ENCODE measurements at places on chromosomes 11 and 22.
A peak's percentile ranks its signal among the peaks of the same experiment; 100 is the strongest.

DNA sequence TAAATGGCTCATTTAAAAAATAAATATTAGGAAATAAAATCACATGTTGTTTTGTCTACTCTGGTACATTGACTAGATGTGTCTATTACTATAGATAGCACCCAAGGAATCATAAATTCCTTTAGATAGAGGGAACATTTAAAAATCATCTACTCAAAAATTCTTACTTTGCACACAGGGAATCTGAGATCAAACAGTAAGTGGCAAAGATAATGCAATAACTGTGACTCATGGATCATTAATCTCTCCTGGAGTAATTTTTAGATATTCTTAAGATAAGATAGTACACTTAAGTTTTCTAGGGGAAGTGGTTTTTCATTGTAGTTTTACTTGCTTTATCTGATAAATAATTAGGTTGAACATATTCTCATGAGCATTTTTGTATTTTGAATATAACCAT is 468.9 kb downstream of the LUZP2 start:
- no peak for DNase-seq

DNA sequence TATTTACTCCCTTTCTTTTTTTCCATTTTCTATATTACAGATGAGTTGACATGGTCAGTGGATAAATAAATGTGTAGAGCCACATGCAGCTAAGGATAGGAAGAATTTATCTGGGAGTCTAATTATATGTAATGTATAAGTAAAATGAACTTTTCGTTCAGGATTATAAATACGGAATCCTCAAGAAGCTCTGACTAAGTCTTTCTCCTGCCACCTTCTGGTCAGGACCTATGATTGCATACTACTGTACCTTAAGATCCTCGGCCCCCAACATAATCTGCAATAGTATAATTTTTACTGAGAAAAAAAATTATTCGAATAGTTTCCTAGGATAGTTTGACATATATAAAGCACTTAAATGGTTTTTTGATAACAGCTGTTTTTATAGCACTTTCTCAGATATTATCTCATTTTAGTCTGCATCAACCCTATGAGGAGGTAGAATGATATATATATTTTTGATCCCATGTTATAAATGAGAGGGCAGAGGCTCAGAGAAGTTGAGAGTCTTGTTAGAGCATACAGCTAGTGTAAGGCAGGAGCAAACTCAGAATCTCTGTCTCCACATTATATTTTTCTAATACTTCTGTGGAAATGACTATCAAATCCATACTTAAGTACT is 36.1 kb downstream of the CCDC90B start:
- no peak for DNase-seq

DNA sequence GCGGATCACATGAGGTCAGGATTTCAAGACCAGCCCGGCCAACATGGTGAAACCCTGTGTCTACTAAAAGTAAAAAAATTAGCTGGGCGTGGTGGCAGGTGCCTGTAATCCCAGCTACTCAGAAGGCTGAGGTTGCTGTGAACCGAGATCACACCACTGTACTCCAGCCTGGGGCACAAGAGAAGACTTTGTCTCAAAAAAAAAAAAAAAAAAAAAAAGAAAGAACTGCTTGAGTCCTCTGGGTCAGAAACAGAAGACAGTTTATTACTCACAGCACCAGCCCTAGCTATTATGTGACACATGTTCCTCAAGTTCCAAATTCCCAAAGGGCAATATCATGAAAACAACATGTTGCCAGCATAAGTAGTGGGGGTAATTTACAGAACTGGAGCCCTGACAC is 1014.1 kb upstream of the RAG2 start:
- no peak for DNase-seq

GRCh38 chr11:131063638-131064037 is 147.4 kb upstream of the SNX19 start:
- DNase-seq = no peak

GRCh38 chr11:45684440-45684839 is 19.0 kb upstream of the CHST1 start:
- DNase-seq = no peak

GRCh38 chr11:59076876-59077571 is 9.1 kb upstream of the GLYATL1B start:
- no peak for DNase-seq

DNA sequence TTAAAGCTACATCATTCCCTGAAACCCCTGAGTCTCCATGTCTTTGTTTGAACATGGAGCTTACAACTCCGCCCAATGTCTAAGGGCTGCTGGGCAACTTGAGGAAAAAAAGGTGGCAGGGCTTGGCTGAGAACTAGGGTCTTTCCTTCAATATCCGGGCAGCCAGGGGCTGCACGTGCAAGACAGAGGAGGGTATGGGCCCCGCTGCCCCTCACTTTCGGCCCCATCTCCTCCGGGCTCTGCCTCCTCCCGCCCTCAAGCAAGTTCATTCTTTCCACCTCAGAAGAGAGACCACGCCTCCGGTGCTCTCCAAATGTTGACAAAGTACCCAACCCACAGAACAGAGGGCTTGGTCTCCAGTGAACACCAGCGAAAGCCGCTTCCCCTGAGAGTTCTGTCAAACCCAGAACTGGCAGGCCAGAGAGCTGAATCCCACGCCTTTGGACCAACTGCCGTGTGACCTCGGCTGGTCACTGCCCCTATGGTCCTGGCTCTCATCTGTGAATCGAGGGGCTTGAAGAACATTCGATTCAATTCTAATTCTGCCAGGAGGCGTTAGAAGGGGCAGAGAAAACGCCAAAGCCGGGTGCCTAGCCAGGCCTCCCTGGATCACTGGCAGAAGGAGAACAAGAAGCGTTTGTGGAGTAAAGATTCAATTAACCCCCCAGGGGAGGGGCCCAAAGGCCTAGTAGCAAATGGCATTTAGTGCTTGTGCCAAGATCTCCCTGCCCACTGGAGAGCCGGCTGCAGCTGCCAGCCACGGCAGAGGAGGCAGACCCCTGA is 7.3 kb downstream of the PDGFB start:
- DNase-seq = peak; percentile 37

DNA sequence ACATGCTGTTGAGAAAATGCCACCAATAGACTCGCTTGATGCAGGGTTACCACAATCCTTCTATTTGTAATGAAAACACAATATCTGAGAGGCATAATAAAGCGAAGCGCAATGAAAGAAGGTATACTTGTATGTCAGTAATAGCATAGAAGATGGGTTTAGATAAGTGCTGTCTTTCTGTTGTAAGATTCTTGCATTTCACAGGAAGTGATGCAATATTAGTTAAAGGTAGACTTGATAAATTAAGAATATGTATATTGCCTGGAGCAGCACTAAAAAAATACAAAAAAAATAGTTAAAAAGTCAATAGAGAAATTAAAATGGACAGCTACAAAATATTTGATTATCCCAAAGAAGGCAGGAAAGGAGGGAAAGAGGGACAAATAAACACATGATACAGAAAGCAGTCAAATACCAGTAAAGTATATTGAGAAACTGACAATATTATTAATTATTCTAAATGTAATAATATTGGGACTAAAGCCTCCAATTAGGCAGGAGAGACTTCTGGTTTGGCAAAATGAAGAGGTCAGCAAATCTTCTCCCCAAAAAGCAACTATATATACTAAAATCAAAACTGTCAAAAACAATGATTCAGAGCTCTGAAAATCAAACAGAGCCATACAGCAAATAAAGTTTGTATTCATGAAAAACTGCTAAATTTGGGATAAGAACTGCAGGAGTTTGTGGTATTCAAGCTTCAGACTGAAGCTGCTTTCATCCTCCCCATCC is 46.6 kb upstream of the LRRC55 start:
- no peak for DNase-seq

GRCh38 chr11:12245091-12245490 is 132.3 kb upstream of the PARVA start:
- peak; percentile 65 for DNase-seq

GRCh38 chr22:43782448-43782847 is 29.7 kb downstream of the EFCAB6 start:
- DNase-seq = no peak

- DNase-seq = no peak
Measured at GRCh38 chr11:128572965-128573364, 14.4 kb downstream of the ETS1 start.

DNA sequence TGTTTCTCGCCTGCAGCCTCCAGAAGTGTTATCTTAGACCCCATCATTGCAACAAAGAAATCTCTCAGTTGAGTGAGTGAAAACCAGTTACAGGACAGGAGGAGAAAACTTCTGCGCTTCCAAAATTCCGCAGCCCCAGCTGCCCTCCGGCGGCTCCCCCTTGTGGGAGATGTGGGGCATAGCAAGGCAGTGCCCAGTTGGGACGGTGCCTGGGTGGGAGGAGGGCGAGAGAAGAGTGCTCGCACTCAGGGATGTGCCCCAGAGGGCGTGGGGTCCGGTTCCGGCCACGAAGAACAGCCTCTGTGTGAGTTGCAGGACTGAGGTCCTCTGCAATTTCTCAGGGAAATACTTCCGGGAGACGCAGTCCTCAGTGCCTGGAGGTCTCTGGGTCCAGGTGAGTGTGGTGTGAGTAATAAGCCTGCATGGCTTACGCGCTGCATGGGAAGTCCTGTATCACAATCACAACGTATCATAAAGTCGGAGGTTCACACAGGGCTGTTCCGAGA is 87.0 kb upstream of the BLID start:
- DNase-seq = peak; percentile 91

Data from right hindlimb (tissue), 1 donor.